Activated naive CD8-positive, alpha-beta T cell treated with anti-CD3 and anti-CD28 coated beads, Interleukin-2, amount 50 U/mL, for 24 hours (primary cell): ENCODE measurements at places on chromosomes 16 and 17.
A peak's percentile ranks its signal among the peaks of the same experiment; 100 is the strongest.

GRCh38 chr17:47649972-47650524 lies 329 bp downstream of the KPNB1 start:
- no peak for DNase-seq
- peaks cover 44% of the 10 kb centered on the region for H3K36me3 ChIP-seq
- H3K27ac ChIP-seq, result peak overlapping the region; percentile 98
- H3K4me3 ChIP-seq, result peak overlapping the region; percentile 98
- peaks cover 4% of the 10 kb centered on the region for H3K27me3 ChIP-seq

GRCh38 chr17:31558748-31559583 lies 167.5 kb downstream of the RAB11FIP4 start:
- H3K4me3 ChIP-seq, result peak overlapping the region; percentile 60
- no peaks in the 10 kb centered on the region for H3K36me3 ChIP-seq

- no peaks in the 10 kb centered on the region for H3K4me1 ChIP-seq
- H3K27ac ChIP-seq, result no peak overlapping the region
- H3K4me3 ChIP-seq, result no peak overlapping the region
- H3K36me3 ChIP-seq, result no peaks in the 10 kb centered on the region
- peaks cover 12% of the 10 kb centered on the region for H3K27me3 ChIP-seq
Measured at GRCh38 chr17:62816282-62816839, 8.2 kb upstream of the MARCHF10 start.

DNA sequence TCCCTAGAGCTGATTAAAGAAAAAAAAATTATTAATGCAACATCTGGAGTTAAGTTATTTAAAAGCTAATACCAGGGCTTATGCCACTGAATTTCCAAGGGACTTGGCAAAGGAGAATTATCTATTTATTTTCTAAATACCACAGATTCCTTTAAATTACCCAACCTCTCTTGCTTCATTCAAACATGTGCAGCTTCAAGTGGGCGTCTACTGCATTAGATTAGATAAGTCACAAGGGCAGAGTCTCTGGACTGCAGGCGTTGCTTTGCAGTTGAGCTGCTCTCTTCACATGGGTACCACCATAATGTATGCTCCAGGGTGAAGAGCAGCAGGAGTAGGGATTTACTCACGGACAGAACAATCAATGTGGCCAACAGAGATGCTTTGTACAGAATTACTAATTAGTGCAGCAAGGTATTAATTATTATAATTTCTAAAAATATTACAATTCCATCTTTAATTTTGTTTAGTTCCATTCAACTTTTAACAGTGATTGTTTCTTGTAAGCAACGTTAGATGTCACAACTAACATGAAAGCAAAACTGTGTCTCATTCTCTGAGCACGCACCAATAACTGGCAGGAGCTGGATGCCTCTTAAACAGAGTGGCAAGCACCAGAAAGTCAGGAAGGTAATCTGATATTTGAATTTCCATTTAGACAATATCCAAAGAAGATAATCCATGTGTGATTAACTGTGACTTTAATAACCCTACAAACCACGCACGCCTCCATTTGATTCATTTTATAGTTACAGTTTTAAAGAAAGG lies 214.2 kb downstream of the STX8 start:
- peaks cover 2% of the 10 kb centered on the region for H3K27me3 ChIP-seq
- no peak overlapping the region for H3K4me3 ChIP-seq
- no peaks in the 10 kb centered on the region for H3K36me3 ChIP-seq
- peaks cover 24% of the 10 kb centered on the region for H3K4me1 ChIP-seq
- H3K27ac ChIP-seq, result no peak overlapping the region

DNA sequence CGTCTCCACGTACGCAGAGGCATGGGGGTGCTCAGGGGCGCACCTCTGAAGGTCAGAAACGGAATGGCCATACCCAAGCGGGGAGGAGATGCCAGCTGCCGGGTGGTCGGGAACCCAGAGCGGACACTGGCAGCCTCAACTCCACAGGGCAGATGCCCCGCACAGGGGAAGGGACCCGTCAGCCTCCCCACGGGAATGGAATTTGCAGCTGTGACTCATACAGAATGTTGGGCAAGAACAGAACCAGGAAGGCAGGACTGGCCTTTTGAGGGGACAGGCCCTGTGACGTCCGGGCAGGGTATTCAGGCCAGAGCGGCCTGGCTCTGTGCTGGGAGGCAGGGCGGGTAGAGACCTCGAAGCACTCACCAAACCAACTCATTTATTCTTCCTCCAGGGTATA lies 7.5 kb downstream of the TK1 start:
- H3K4me3 ChIP-seq, result no peak overlapping the region
- peaks cover 26% of the 10 kb centered on the region for H3K4me1 ChIP-seq
- H3K27me3 ChIP-seq, result no peaks in the 10 kb centered on the region
- H3K36me3 ChIP-seq, result peaks cover 49% of the 10 kb centered on the region

DNA sequence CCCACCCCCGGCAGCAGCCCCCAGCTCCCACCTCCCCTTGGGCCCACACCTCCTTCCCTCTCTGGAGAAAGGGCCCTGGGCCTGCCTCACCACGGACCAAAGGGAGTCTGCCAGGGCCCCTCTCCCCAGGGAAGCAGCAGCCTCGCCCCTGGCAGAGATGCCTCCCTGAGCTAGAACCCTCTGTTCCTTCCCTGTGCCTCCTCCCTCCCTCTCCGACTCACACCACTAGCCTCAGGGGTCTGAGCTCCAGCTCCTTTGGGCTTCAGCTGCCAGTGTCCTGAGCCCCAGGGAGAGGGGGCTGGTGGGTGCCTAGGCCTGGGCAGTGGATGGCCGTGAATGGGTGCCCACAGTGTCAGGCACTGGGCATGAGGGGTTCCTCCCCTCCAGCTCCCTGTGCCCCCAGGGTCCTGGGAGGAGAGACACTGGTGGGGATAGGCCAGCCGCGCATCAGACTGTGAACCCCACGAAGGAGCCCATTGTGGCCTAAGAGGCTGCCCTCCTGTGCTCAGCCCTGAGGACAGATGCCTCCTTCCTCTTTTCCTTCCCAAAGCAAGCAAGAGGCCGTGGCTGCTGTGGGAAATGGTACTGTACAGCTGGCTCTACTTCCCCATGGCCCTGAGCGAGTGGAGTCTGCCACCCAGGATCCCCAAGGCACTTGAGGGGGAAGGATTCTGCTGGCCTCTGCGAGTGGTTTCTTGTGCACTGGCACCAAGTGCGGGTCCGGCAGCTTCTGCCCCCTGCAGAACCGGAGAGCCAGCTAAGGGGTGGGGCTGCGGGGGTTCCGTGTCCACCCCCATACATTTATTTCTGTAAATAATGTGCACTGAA lies 20.7 kb downstream of the MMP15 start:
- no peak overlapping the region for H3K27ac ChIP-seq
- no peak for DNase-seq
- no peaks in the 10 kb centered on the region for H3K36me3 ChIP-seq
- no peak overlapping the region for H3K4me3 ChIP-seq
- no peaks in the 10 kb centered on the region for H3K4me1 ChIP-seq

DNA sequence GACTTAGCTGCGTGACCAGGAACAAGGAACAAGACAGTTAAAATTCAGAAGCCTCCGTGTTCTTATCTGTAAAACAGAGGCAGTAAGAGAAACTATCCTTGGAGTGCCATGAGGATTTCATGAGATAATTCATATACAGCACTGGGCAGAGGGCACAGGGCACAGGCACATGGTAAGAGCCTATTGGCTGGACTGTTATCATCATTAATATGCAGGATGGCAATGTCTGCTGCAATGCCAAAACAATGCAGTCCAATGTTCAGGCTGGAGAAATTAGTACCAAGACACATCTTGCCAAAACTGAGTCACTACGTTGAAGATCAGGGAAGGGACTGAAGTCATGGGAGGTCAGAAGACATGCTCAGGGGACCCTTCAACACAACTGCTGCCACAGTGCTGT lies 13.6 kb downstream of the CDRT4 start:
- no peak for DNase-seq
- no peak overlapping the region for H3K27ac ChIP-seq
- no peaks in the 10 kb centered on the region for H3K4me1 ChIP-seq
- H3K4me3 ChIP-seq, result no peak overlapping the region

- no peaks in the 10 kb centered on the region for H3K27me3 ChIP-seq
- no peak for DNase-seq
- peaks cover 30% of the 10 kb centered on the region for H3K36me3 ChIP-seq
- no peak overlapping the region for H3K4me3 ChIP-seq
Measured at GRCh38 chr17:538181-538973, 176.3 kb downstream of the VPS53 start.

- no peak overlapping the region for H3K27ac ChIP-seq
- H3K27me3 ChIP-seq, result peaks cover 8% of the 10 kb centered on the region
- H3K4me3 ChIP-seq, result no peak overlapping the region
- DNase-seq, result no peak
Measured at GRCh38 chr17:21058098-21058893, 15.5 kb upstream of the USP22 start.

GRCh38 chr17:35577830-35578196 lies 558 bp downstream of the PEX12 start:
- peaks cover 7% of the 10 kb centered on the region for H3K36me3 ChIP-seq
- DNase-seq, result no peak
- peak overlapping the region; percentile 98 for H3K27ac ChIP-seq
- peak overlapping the region; percentile 99 for H3K4me3 ChIP-seq

DNA sequence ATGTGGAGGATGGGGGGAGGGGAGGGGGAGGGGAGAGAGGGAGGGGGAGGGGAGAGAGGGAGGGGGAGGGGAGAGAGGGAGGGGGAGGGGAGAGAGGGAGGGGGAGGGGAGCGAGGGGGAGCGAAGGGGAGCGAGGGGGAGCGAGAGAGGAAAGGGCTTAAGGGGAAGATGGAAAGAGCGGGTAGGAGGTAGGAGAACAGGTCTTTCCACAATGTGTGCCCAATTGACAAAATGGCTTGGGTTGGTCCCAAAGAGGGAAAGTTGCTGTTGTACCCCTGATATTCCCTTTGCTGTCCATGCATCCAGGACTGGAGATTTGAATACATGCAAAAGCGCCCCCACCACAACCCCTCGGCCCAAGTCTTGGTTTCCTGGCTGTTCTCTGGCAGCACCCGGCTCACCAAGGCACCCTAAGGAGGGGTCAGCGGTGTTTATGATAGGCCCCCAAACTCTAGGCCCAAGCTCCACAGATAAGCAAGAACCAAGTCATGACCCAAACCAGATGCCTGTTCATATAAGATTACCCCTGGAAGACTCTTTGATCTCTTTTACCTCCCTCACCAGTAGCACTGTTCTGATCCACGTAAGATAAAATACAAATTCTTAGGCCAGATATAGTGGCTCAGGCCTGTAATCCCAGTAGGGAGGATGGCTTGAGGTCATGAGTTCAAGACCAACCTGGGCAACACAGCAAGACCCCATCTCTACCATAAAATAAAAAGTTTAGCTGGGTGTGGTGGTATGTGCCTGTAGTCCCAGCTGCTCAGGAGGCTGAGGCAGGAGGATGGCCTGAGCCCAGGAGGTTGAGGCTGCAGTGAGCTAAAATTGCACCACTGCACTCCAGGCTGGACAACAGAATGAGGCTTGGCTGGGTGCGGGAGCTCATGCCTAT lies 119.6 kb downstream of the ZFHX3 start:
- DNase-seq, result no peak
- H3K4me1 ChIP-seq, result peaks cover 10% of the 10 kb centered on the region
- no peaks in the 10 kb centered on the region for H3K27me3 ChIP-seq
- no peak overlapping the region for H3K4me3 ChIP-seq

DNA sequence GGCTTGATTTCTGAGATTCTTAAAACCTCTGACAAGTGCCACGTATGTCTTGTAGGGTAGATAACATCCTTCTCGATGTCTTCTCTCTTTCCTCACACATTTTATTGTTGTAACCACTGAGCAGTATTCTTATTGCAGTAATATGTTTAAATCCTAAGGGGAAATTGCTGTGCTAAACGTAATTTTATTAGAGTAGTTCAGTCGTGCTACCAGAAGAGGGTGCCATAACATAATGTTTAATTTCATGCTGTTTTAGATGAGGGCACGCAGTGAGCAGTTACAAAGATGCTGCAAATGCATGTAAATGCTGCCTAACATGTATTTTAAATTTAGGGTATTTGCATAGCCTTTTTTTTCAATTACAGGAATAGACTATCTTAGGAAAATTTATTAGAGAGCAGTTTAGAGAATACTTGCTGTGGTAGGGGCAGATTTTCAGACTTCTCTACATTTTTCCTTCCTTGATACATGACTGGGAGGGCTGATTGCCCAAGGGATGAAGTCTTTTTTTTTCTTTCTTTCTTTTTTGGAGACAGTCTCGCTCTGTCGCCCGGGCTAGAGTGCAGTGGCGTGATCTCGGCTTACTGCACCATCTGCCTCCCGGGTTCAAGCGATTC lies 51.7 kb downstream of the GAN start:
- no peak overlapping the region for H3K27ac ChIP-seq
- no peak overlapping the region for H3K4me3 ChIP-seq
- peaks cover 18% of the 10 kb centered on the region for H3K36me3 ChIP-seq
- no peaks in the 10 kb centered on the region for H3K4me1 ChIP-seq
- no peaks in the 10 kb centered on the region for H3K27me3 ChIP-seq

DNA sequence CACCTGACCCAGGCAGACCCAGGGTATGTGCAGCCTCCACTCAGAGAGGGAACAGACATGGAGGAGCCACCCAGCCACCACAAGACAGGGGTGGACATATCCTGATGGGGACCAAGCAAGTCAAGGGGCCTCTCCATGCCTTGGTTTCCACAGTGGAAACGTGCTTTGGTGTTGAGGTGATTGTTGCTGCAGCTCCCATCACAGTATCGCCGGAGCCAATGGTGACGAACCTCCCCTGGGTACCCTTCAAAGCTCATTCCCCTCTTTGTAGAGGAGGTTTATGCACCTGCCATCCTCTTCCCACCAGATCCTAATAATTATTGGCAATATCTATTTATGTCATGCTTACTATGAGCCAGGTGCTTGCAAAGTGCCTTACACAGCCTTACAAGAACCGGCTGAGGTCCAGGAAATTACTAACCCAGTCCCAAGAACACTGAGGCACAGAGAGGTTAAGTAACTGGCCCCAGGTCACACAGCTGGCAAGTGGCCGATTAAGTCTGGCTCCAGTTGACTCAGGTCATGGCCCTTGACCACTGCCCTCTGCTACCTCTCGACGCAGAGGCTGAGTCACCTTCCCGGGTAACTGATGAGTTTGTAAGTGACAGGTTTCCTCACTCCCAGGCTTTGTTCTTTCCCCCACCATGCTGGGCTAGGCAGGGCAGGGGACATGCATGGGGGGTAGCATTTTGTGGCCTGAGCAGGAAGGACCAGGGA lies 20.6 kb downstream of the SLC12A3 start:
- H3K36me3 ChIP-seq, result no peaks in the 10 kb centered on the region
- H3K27ac ChIP-seq, result no peak overlapping the region
- H3K4me3 ChIP-seq, result no peak overlapping the region
- H3K4me1 ChIP-seq, result peaks cover 1% of the 10 kb centered on the region

- no peak for DNase-seq
- H3K27me3 ChIP-seq, result no peaks in the 10 kb centered on the region
- H3K4me3 ChIP-seq, result no peak overlapping the region
- no peaks in the 10 kb centered on the region for H3K4me1 ChIP-seq
- H3K36me3 ChIP-seq, result no peaks in the 10 kb centered on the region
- H3K27ac ChIP-seq, result no peak overlapping the region
Measured at GRCh38 chr16:47956916-47957315, 198.9 kb downstream of the ABCC12 start.

- peaks cover 18% of the 10 kb centered on the region for H3K4me1 ChIP-seq
- H3K27ac ChIP-seq, result no peak overlapping the region
- peak overlapping the region; percentile 23 for H3K4me3 ChIP-seq
- peak; percentile 42 for DNase-seq
Measured at GRCh38 chr17:82848022-82848592, 8.3 kb upstream of the ZNF750 start.

- no peak overlapping the region for H3K4me3 ChIP-seq
- no peak for DNase-seq
- peaks cover 28% of the 10 kb centered on the region for H3K4me1 ChIP-seq
- H3K27me3 ChIP-seq, result no peaks in the 10 kb centered on the region
Measured at GRCh38 chr16:71803305-71803690, 5.3 kb downstream of the AP1G1 start.

GRCh38 chr17:59964482-59965328 lies at the start of gene RNFT1:
Gene RNFT1 (minus strand): TSS chr17:59964740. CDS start chr17:59964663, 77 bp downstream.
- peak within 1 kb of the TSS; percentile 79 for H3K4me3 ChIP-seq
- no peaks in the 10 kb centered on the region for H3K27me3 ChIP-seq
- H3K27ac ChIP-seq, result peak within 1 kb of the TSS; percentile 90
- peak; percentile 96 for DNase-seq
- H3K36me3 ChIP-seq, result peaks cover 5% of the 10 kb centered on the region
- peaks cover 21% of the 10 kb centered on the region for H3K4me1 ChIP-seq
